ENCODE measurements at places on chromosomes 7 and 10.

- no peak for DNase-seq
Observed at GRCh38 chr10:112248584-112249295, 34.5 kb upstream of the TECTB start.

DNA sequence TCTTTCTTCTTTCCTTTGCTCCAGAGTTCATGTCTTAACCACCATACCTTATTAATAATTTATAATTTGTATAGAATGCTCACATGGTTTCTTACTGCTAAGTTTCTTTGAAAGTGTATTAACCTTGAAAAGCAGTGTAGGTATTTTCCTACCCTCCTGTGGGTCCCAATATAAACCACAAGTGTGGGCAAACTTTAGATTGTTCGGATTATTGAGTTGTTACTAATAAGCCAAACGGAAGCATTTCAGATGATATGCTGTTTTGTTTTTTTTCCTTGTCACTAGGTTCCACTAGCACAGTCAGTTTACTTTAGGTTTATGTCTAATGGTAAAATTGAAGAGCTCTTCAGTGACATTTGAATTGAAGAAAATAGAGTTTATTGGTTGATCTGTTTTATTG is 10.2 kb downstream of the SSBP1 start:
- no peak for DNase-seq

DNA sequence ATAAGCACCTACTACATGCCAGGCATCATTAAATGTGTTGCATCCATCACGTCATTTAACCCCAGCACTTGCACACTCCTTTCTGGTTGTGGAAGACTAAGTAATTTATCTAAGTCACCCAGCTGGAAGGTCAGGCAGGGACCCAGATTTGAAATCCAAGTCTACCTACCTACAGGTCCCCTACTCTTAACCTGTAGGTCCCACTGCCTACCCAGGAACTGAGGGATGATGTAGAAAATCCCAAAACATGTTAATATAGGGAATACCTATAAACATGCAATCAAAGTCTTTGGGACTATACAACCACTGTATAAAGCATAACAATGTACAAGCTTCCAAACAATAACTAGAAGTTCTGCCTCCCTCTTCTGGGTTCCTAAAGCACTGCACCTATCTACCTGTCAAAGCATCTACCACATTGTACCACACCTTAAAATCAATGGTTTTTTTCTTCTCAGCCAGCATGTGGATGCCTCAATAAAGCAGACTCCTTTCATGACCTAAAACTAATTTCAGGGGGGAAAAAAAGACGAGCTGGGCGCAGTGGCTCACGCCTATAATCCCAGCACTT is 5.6 kb downstream of the IL6 start:
- peak; percentile 12 for DNase-seq

GRCh38 chr10:86650151-86650550 is 4.2 kb upstream of the OPN4 start:
- no peak for DNase-seq

DNA sequence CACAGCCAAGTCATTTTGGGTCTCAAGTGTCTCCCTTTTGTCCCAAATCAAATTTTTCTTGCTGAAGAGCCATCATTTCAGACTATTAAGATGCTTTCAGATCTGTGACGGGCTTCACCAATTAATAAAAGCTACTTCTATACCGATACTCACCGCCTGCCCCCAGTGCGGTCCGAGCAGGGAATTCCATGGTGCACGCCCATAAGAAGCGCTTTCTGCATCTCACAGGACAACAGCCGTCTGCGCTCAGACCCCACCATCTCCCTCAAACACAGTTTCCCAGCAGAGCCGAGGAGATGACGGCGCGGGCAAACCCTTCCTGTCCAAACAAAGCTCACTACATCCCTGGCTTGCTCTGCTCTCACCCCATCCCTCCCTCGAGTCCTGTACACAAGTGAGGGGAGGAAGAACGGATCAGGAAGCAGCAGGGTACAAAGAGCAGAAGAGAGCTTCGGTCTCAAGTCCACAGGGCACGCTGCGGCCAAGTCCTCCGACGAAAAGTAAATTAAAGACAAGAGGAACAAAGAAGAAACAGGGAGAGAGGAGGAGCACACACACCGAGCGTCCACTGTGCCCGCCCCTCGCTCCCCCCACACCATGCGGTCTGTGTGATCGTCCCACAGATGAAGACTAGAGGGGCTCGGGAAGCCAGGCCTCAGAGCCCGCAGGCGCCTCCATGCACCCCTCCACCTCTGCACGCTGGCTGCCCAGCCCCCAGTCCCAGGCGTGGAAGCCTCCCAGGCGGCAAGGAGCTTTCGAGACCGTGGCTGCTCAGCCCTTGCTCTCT is 121.9 kb downstream of the MAD1L1 start:
- no peak for DNase-seq

Measured in OCI-LY7 (cell line).